Kidney tubule cell (primary cell): ENCODE measurements at places on chromosomes 6 and 20.

DNA sequence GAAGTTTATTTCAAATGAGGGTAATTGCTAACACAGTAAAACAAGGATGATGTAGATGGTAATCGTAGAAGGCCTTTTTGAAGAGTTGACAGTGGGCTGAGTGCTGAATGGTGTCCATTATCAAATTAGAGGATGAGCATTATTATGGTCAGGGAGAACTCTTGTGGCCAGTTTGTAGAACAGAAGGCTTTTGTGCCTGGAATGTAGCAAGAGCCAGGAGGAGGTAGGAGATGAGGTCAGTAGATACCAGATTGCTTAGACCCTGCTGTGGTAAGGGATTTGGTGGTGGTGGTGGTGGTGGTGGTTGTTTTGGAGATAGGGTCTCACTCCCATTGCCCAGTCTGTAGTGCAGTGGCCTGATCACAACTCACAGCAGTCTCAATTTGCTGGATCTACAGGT, 6.2 kb downstream of the CSE1L start:
- peak; percentile 37 for DNase-seq

- DNase-seq: no peak
Measured at GRCh38 chr6:43521836-43522235, 4.9 kb downstream of the POLR1C start.

DNA sequence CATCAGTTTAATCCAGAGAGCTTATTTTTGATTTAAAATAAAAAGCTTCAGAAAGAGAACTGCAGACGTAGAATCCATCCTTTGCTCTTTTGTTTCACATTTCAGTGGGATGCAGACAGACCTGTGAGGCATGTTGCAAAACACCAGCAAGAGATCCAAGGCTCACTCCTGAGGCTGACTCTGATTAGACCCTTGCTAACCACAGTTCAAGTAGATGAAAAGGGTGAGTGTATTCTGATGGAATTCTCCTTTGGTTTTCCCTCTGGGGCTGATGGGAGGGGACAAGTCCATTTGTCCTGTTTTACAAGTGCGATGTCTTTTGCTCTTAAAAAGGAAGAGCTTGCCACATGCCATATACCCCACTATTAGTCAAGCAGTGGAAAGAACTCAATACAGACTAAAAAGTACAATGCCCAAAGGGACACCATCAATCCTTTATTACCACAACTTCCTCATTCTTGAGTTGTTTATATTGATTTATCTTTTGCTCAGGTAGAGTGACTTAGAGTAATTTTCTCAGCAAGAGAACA, 772.7 kb downstream of the MAFB start:
- DNase-seq: peak; percentile 52

DNA sequence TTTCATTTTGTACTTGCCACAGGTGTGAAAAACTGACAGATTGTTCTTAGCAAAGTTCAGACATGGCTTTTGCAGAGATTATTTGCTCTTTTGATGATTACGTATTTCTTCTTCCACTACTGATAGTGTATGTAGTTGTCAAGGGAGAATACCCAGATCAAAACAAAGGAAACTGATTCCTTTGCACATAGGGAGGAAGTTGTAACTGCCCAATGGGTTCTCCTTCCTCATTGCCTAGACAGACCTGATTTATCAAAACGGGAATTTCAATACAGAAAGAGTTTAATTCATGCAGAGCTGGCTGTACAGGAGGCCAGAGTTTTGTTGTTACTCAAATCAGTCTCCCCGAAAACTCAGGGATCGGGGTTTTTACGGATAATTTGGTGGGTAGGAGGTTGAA, 214.7 kb downstream of the BCAS1 start:
- DNase-seq: no peak

- no peak for DNase-seq
Measured at GRCh38 chr20:39810309-39810708, 848.2 kb downstream of the DHX35 start.

- peak; percentile 71 for DNase-seq
Measured at GRCh38 chr6:116561377-116562018, 7.9 kb downstream of the CALHM4 start.

DNA sequence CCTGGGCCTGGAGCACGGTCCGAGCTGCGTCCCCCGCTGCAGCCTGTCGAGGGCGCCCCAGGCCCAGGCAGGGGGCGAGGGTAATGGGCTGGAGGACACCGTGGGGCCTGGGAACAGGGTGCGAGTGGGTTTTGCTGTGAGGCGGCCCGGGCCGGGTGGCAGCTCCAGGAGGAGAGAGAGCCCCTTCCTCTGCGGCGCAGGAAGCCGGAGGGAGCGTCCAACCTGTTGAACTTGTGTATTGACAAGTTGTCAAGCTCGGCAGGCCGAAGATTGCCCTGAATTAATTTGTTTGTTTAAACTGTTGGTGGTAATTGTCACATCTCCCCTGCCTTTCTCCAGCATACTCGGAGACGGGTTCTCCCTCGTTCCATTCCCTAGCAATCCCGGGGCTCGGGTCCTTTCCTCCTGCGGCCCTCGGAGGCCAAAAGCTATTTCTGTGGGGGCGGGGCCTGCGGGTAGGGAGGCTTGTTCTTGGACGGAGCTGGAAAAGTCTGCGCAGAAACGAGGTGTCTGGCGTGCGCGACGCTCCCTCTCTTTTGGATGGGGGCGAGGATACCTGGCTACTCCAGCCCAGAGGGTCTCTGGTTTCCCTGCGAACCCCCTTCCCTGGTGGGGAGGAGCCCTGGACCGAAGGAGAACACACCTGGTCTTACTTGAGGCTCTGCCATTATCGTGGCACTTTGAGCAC, 9.9 kb downstream of the NR2E1 start:
- no peak for DNase-seq

GRCh38 chr6:27977387-27977786, 20.3 kb downstream of the OR2B6 start:
- DNase-seq: no peak
